ENCODE measurements at places on chromosomes 6 and 20.

DNA sequence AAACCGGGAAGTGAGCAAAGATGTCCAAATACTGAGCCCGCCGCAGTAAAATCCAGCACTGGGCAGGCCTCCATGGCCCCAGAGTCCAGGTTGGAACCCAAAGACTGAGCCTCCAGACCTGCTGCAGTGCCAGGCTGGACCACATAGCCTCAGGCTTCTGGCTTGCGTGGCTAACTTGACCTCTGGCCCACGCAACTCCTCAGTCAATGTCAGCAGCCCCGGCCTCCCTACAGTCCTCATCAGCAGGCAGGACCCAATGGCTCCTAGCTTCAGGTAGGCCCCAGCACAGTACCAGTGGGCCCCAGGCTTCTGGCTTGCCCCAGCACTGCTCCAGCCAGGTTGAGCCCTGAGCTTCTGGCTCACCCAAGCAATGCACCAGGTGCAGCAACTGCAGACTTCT lies 245.1 kb upstream of the AFDN start:
- no peak for DNase-seq

- DNase-seq: no peak
These were observed 18.8 kb upstream of the CSNK2A1 start for GRCh38 chr20:562232-562897.

DNA sequence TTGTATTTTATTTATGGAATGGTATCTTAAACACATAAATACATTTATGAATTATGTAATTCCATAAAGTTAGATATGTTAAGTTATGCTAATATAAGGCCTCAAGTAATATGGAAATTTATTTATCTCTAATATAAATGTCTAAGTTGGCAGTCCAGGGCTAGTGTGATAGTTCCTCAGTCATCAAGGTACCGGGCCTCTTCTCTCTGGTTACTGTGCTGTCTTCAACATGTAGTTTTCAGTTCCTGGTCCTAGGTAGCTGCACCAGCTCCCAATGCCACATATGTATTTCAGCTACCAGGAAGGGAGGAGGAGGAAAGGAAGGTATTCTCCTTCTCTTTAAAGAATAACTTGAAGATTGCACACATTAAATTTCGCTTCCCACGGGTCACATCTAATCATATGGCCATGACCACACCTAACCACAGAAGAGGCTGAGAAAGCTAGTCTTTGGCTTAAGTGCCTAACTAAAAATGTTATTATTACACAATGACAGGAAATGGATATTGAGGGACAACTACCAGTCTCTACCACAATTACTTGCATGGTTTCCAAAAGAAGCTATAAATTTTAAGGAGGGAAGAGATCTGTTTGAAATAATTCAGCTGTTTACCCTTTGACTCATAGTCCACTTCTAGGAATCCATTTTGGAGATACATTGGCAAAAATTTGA lies 68.6 kb downstream of the BCKDHB start:
- DNase-seq: no peak

- DNase-seq: no peak
These were observed 568.4 kb downstream of the NKAIN2 start for GRCh38 chr6:124371974-124372475.

DNA sequence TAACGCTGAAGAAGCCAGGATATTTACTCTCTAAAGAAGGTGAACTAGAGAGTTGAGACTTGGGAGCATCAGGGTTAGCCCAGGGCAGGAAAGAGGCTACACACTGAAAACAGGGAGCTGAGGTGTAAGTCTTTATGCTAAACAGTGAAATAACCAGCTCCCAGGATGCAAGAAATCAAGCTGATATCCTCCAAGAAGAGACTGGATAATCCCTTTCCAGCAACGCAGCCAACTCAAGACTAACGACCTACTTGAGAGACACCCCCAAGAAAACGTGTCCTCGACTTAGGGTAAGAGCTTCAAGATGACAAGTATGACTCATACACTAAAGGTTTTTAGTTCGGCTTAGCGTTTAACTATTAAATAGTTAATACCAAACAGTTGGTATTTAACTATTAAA lies 202.2 kb downstream of the TASP1 start:
- no peak for DNase-seq

DNA sequence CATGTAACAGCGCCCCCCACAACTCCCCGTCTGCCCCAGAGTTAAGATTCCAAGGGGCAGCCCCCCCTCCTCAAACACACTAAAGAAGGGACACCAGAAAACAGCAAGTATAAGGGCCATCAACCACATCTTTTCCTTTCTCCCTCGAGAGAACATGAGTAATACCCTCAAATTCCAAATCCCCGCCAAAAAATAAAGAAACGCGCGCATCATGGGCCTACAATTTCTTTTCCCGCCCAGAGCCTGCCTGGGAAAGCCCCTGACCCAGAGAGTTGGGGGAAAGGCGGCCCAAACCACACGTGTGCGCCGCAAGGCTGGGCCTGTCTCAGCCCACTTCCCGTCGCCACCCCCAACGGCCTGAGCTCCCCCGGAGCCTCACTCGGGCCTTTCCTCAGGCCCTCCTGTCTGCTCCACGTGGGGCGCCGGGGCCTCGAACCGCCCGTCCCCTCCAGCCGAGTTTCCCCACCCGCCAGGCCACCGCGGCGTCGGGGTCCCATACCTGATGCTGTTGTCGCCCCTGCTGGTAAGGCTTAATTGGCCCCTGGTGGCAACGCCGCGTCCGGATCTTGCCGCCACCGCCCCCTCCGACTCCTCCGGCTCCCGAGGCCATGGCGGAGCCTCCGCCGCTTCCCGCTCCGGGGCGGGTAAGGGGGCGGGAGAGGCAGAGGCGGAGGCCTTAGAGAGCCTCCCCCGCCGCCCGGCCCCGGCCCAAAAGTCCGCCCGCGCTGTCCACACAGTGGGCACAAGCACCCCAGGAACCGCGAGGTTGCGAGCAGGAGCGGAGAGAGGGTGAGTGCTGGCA lies 746 bp downstream of the NUP153 start:
- peak; percentile 12 for DNase-seq

DNA sequence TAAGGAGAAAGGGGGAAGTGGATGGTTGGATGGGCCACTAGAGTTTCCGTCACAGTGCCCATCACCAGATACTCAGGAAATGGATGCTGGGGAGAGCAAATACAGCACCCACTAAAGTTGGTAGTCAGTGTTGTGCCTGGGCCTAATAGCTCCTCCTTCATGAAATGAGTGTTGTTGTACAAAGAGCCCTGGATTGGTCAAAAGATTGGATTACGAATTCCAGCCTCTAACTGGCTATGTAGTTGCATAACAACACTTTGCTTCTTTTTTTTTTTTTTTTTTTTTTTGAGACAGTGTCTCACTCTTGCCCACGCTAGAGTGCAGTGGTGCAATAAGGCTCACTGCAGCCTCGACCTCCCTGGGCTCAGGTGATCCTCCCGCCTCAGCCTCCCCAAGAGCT lies 27.4 kb downstream of the KCNG1 start:
- no peak for DNase-seq

DNA sequence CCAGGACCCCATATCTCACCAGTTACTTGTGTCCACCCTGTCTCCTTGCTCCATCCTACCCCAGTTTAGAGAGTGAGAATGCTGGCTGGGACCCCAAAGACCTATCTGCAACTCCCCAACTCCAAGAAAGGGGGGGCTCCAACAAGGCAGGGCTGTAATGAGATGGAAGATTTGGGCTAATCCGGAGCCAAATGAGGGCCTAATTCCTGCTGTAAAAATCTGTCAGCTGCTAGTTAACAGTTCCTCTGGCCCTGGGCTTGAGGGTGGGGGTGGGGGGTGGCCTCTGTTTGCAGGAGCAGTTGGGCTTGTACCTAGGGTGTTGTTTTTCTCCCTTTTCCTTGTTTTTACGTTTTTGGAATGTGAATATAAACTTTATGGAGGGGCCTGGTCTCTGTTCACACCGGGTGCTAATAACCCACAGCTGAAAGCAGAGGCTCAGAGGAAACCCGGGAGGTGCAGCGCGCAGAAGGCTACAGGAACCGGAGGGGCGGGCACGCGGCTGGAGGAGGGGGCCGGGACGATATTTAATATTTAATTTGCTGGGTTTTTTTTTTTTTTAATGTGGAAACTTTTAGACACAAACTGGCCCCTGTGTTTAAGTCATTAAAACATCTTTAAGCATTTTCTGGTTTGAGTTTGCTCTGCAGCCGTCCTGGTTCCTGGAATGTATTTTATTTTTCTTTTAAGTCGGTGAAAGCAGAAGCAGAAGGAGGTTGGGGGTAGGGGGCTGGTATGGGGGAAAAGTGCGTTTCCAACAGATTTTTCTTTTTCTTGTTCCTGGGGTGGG lies 70.7 kb downstream of the NCR2 start:
- DNase-seq: no peak

DNA sequence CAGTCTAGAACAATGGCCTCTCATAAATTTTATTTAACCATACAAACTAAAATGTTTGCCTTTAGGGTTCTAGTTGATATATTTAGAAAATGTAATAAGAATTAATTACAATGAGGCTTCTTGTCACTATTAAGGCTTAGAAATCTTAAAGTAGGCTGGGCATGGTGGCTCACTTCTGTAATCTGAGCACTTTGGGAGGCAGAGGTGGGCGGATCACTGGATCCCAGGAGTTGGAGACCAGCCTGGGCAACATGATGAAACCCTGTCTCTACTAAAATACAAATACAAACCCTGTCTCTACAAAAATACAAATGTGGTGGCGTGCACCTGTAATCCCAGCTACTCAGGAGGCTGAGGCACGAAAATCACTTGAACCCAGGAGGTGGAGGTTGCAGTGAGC lies 99.0 kb upstream of the ADGRF1 start:
- DNase-seq: no peak

DNA sequence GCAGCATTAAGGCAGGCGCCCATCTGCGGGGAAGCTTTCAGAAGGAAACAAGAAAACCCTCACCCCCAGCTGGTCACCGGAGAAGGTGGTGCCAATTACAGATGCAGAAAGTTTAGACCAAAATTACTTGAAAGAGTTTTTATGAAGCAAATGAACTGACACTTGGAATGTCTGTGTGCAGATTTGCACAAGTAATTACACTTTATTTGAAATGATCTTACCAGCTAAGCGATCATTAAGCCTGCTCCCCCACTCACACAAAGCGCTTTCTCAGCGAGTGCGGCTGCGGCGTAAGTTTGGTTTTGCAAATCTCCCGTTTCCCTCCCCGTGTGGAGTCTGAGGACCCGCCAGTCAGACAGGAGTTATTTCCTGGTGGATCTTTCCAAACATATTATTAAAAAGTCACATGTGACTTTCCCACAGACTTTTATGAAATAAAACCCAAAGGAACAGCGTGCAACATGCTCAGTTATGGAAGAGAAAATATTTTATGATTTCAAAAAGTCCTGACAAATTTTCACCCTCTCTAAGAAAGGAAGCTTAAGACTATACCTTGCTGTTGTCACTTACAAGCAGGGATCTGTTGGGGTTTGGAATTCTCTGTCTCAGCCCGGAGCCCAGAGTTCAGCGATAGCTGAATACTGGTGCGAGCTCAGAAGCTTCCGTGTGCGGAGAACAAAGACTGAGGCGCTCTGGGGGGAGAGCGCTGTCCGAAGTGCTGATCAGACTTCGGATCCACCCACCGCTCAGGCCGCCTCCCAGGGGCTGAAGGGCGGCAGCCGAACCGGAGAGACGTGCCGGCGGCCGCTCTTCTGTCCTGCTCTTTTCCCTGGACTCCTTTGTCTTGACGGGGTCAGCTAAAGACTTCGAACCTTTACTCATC lies 2.7 kb upstream of the MYT1 start:
- no peak for DNase-seq

- peak; percentile 44 for DNase-seq
These were observed 3.8 kb downstream of the MTCL3 start for GRCh38 chr6:127515234-127515793.

GRCh38 chr20:36337886-36338285 lies 31.7 kb downstream of the DLGAP4 start:
- no peak for DNase-seq

DNA sequence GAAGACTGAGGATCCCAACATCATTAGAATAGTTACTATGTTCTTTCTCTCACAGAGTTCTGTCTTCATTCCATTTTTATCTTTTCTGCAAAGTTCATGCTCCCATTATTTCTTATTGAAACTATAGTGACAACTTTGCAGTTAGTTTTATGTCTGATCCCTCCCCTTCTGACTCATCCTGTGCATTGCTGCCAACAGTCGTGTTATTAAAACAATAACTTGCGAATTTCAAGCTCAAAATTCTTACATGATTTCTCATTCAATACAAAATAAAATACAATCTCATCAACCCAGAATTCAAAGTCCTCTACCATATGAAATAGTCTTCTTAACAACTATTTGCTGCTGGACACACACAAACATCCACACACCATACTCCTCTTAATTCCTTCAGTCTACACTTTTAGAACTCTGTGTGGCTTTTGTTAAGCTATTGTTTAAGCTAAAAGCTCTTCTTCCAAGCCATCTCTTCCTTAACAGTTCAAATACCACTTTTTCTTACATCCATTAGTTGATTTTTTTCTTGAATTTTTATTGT lies 261.4 kb upstream of the IRAK1BP1 start:
- DNase-seq: no peak

DNA sequence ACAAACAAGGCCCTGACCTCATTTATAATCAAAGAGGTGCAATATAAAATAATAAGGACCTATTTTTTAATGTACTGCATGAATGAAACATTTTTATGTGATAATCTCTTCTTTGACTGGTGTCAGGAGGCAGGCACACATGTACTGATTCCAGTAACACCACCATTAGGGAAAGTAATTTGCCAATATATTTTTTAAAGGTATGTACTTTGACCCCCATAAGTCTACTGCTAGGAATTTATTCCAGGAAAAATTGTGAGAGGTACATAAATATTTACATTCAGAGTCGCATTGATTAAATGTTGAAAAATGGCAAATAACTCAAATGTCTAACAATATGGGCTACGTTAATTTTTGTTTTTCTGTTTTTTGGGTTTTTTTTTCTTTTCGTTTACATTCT lies 325.4 kb upstream of the PRDM1 start:
- no peak for DNase-seq

- no peak for DNase-seq
These were observed 128.8 kb upstream of the STXBP5 start for GRCh38 chr6:147075381-147075780.

DNA sequence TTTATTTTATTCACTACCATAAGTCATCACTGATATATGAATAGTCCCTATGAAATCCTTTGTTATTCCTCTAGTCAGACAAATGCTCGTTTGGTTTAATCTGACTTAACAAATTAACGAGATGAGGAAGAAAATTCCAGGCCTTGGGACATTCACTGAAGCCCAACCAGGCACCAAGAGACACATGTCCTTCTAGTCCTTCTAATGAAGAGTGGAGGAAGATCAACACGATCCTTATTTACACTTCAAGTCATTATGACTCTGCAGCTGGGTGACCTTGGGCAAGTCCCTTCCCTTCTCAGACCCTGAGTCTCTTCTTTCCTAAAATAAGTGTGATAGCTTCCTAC lies 117.5 kb downstream of the CEBPB start:
- DNase-seq: no peak

- DNase-seq: no peak
These were observed 27.0 kb downstream of the TOX2 start for GRCh38 chr20:43941476-43942200.

GRCh38 chr6:77883851-77884250 lies 231.0 kb downstream of the MEI4 start:
- no peak for DNase-seq

- no peak for DNase-seq
These were observed 146.0 kb downstream of the LAMP5 start for GRCh38 chr20:9660236-9660868.

GRCh38 chr20:47953471-47953870 lies 168.2 kb upstream of the SULF2 start:
- DNase-seq: no peak
